ENCODE measurements at places on chromosomes 13 and 19. TPM values are rescaled to one million over a fixed set of nuclear protein-coding genes. Genes with fewer than 3 reads are reported as not detected.

ZNF835 gene
- total RNA-seq, result not detected

PRODH2 gene
- not detected for total RNA-seq

CLIP3 gene
- total RNA-seq, result 2.8 TPM

PTPRH gene
- total RNA-seq, result 0.33 TPM

PABPC3 gene
- total RNA-seq, result 0.09 TPM

LRRC4B gene
- total RNA-seq, result under 0.01 TPM

CATSPERD gene
- total RNA-seq, result not detected

GPC5 gene
- 0.43 TPM for total RNA-seq

ZNF414 gene
- 4.6 TPM for total RNA-seq

CDX2 gene
- not detected for total RNA-seq

BLOC1S3 gene
- 3.3 TPM for total RNA-seq

ZSCAN4 gene
- total RNA-seq, result not detected

PLIN4 gene
- 1.5 TPM for total RNA-seq

ATP4A gene
- not detected for total RNA-seq

Measured in dermis lymphatic vessel endothelial cell (primary cell).